Fibroblast of skin of left biceps (primary cell): ENCODE measurements at places on chromosomes 4 and X.
A peak's percentile ranks its signal among the peaks of the same experiment; 100 is the strongest.

DNA sequence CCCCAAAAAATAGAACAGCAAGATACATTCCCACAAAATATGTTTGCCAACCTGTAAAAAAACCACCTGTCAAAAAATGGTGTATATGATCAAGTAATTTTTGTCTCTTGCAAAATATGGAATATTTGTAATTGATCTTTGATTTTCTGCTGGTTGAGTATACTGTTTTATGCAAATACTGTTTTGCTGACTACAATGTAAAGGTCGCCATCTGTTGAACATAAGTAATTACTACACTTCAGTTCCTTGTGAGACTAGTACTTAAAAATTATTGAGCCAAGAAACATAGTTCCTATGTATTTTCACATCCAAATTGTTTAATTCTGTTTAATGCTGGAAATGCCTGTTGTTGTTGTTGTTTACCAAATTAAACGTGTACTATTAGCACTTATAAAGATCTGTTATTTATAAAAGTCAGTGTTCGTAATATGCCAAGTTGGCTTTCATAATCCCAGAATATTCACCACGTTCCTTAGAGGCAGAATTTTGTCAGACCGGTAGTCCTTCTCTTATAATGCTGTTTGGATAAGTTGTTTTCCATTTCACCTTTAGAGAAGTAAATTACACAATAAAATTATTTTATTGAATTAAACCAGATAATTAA is 144.2 kb downstream of the PDLIM5 start:
- DNase-seq, result no peak

DNA sequence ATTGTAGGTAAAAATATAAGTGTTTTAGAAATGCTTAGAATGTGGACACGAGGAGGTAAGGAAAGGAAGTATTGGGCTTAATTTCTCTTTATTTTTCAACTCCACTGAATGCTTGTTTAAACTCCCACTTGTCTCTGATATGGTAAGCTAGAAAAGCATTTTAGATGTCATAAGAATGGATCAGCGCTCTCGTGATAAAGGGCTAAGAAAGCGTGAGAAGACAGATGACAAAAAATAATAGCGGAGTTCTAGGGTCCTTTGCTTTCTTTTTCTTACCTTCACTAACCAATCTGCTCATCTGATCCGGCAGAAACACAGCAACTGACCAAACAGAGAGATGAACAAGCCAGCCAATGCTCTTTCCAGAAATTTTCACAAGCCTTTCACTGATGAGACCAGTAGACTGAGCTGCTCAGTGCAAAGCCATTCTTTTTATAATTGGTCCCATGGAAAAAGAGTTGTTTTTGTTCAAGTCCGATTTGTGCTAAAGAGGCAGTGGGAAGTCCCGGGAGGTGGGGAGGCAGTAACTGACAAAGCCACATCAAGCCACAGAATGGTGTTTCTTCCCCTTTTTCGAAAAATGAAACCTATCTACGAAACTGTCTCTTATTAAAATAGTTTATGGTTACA is at the start of gene TASL:
Gene TASL (minus strand): TSS at position 405 of the 630 bp plus-strand sequence. CDS start 17,411 bp downstream, outside the sequence.
- no peak for DNase-seq

GRCh38 chr4:84568496-84568895 is 14.4 kb upstream of the CDS1 start:
- DNase-seq, result no peak

DNA sequence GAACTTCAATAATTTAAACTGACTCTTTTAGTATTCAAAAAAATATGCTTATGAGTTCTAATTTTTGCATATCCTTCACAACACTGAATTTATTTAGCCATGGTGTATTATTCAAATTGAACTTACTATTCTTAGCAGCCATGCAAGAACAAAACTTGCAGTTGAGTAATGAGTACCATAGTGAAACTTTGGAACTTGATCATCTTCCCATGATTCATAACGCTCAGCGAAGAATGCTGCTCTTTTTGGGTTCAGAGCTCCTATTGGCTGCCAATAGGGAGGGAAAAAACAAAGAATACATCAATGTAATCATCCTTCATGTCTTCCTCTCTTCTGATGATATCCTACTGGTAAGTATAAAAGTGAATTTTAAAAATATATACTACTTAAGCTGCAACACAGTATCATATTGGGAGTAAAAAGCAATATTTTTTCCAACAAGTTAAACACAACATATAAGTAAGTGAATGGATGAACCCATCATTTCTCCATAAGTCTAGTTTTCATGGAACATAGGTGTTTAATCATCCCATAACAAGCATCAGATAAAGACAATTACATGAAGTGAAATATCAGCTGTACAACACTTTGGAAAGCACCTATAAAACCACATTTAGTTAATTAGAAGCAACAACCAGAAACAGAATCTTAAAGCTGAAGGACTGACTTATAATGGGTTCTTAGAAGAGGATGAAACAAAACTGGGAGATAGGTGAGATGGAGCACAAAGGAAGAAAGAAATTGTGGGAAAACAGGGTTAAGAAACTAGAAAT is 145.2 kb upstream of the MAB21L2 start:
- DNase-seq, result no peak

DNA sequence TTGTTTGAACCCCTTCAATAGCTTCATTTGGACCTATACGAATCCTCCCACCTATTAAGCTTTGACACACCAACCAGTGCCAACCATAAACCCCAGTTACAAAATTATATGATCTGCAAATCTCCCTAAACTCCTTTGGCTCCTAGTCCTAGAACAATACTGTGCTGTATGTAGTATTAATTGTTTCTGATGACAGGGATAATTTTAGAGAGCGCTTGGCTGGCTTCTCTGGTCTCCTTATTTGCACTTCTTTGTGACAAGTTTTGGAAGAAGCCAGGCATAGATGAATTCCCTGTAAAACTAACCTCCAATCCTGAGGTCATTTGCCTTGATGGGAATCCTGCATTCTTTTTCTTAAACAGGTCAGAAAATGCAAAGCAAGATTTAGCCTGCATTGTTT is 433.0 kb downstream of the PPARGC1A start:
- DNase-seq, result no peak

GRCh38 chr4:74890341-74890740 is 42.6 kb upstream of the PARM1 start:
- no peak for DNase-seq

DNA sequence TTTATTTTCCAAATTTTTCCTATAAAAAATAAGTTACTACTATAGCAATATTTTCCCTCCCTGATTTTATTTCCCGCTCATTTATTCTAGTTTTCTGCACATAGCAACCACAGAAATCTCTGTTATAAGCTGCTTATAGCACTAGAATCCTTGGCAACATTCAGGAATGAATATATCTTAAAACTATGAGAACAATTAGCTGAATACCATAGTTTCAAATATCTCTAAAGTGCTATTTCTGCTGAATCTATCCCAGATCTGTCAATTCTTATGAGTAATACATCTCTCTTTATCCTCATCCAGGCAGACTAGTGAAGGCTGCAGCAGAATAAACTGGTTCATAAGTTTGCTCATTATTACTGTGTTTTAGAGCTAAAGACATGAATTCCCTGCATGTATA is 622.9 kb upstream of the DIPK2B start:
- DNase-seq, result peak; percentile 32

DNA sequence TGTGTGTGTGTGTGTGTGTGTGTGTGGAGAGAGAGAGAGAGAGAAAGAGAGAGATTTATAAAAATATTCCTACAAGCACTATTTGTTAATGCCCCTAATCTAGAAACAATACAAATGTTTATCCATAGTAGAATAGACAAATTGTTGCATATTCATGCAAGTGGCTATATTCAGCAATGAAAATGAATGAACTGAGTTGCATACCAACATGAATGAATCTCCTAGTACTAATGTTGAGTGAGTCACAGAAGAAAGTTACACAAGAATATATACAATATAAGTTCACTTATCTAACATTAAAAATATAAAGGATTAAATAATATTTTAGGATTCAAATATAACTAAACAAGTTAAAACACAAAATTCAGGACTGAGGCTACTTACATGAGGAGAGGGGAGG is 456.8 kb upstream of the AMOT start:
- DNase-seq, result no peak

- DNase-seq, result no peak
These were observed 1.2 kb downstream of the LAMTOR3 start for GRCh38 chr4:99893029-99893428.

DNA sequence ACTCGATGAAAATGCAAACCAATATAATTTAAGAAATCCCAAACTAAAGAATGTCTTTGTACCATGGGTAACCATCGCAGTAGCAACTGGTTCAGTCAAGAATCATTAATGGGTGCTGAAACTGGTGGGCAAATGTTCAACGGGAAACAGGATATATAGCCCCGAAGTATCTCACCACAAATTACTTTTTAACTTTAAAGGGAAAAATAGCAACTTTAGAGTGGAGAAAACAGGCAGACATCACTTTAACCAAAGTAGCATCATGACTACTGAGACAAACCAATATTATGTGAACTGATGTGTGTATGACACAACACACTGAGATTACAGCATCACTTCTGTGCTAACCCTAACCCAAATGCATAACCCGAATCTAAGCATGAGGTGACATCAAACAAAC is 33.8 kb upstream of the SLAIN2 start:
- no peak for DNase-seq

DNA sequence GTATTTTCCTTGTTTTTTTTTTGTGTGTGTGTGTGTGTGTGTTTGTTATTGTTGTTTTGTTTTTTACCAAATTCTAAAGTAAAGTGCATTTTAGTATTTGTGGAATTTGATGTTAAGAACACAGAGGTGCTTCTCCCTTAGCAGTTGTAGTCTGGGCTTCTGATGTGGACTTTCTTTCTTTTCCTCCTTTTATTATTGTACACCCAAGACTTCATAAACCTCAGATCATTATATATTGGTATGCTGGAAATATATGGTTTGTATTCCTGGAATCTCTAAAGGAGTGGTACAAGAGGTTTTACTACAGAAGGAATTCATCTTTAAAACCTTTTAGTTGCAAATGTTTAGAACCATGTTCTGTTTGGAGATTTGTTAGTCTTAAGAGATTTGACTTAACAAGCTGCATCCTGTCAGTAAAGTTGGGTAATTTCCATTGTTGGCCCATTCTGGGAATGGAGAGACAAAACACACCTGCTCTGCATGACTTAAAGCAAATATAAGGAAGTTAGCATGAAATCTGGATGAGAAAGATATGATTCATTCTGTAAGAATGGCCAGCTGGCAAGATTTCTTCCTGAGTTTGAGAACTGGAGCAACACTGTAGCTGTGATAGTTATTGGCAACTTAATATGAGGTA is 64.0 kb downstream of the SMAD1 start:
- peak; percentile 87 for DNase-seq

- DNase-seq, result no peak
These were observed 355.2 kb downstream of the DCAF12L2 start for GRCh38 chrX:125810856-125811255.

- no peak for DNase-seq
These were observed 186.0 kb upstream of the FRMPD4 start for GRCh38 chrX:11952176-11952720.

DNA sequence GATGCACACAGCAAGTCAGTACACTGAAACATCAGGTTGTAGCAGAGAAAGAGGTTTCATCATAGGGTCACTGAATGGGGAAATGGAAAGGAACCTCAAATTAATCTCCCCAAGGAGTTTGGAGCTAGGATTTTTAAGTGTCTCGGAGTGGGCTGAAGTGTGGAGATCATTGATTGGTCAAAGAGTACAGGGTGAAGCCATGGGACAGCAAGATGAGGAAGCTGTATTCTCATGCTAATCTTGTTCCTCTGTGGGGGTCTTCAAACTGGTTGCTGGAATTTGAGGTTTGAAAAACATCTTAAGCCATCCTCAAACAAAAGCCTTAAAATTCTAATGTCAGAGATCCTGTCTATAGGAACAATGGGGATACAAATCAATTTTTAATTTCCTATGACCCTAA is 78.8 kb upstream of the TEX13A start:
- DNase-seq, result no peak

- DNase-seq, result no peak
These were observed 46.6 kb downstream of the CXorf58 start for GRCh38 chrX:23954396-23954795.

DNA sequence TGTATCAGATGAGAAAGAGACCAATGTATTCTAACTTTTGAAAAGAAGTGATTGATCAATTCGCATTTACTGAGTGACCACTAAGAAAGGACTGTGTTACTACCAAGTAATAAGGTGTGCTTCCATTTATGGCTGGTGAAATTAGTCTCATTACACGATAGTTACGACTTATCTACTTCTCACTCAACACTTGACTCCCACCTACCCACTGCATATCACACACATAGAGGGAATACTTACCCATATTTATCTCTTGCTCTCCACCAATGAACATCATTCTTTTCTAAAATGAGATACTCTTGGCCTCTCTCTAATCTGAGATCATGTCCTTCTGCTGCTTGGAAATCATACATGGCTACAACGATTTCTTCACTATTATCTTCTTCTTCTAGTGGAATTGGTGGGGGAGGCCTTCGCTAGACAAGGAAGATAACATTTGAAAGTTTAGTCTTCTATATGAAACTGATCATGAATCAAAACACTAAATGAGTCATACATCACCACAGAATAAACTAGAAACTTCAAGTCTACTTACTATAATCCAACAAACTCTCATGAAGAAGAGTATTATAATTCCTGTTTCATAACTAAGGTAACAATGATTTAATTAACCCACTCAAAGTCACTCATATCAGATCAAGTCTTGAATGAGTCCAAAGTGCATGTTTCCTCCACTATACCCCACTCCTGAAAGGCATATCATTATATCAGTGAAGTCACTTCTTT is 33.7 kb upstream of the TXK start:
- no peak for DNase-seq

DNA sequence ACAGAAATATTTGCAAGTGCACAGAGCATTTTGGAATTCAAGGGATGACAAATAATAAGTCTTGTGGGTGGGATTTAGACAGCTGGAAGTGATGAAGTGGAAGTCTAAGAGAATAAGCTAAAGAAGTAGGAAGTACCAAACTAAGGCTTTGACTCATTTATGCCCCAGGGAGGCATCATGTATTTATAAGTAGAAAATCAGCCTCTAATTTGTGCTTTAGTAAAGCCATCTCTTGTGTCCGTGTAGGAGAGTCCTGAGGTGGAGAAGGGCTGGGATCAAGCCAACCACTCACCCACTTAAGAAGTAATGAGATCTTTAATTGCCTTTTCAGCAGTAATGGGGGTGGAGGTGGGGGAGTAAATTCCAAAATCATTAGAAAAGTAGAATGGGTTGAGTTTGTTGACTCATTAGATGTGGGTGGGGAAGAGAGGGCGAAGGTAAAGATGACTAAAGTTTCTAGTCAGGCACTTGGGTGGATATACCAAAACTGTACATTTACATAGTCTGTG is 356.7 kb downstream of the STIM2 start:
- DNase-seq, result peak; percentile 63

DNA sequence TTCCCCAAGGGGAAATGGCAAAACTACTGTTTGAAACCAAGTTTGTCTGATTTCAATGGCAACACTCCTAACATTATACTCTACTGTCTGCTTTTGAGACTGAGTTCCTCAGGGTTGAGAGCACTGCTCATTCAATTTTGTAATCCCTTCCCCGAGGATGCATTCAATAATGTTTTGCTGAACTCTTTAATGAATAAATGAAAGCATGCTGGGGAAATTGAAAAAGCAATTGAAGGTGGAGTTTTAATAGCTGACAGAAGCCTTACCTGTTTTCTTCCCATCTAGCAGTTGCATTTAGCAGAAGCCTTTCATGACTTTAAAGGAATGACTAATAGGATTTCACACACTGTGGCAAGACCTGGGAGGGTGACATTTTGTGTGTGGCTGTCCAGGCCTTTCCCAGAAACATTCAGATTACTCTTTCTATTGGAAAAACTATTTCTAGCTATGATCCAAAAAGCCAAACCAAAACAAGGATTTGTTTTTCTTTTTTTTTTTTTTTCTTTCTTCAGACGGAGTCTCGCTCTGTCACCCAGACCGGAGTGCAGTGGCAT is 45.1 kb downstream of the DTHD1 start:
- DNase-seq, result no peak

- DNase-seq, result peak; percentile 25
These were observed 141.6 kb downstream of the SPATA18 start for GRCh38 chr4:52192721-52193135.
